ENCODE measurements at places on chromosomes 13 and 19.

DNA sequence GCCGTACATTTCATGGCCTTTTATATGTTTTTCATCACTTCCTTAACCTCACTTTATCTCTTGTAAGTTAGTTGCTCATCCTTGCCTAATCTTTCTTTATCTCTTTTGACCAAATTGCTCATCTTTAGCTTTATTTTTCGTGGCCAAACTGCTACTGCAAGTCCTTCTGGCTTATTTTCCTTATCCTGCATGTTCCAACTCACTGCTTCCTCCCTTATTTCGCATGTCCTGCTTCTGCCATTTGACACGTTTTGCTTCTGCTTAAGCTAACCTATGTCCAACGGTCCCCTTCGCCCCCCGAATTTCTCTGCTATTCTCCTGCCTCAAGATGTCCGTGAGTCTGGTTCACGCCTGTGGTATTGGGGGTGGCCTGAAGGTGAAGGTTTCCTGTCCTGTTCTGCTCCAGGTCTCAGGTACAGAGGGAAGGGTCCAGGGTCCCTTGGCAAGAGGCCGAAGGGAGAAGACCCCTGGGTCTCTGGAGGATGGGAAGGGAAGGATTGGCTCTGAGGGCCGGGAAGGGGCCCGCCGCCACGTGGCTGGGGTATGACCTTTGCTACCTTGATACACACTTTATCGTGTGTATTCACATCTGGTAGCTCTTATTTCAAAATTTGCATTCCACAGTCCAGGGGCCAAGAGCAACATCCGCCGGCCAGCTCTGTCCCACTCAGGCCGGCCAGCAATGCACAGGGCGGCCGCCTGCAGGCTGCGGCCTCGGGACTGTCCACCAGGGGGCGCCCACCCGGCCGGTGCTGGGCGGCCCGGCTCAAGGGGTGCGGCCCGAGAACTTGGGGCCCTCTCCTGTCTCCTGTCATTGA lies 2.9 kb upstream of the C19orf85 start:
- DNase-seq, result peak; percentile 89

- DNase-seq, result no peak
Observed at GRCh38 chr13:70523622-70524021, 415.4 kb upstream of the KLHL1 start.

DNA sequence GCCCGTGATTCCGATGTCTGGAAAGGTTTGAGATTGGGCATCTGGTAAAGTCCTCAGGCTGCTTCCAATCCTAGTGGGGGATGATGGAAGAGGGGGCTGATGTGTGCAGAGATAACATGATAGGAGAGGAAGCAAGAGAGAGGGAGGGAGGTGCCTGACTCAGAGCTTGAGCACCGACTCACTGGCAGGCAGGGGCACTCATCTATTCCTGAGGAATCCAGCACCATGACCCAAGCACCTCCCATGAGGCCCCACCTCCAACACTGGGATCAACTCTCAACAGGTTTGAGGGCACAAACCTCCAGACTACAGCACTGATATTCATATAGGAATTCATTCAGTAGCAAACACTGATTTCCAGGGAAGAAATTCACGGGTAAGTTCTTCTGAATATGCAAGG lies 5.6 kb upstream of the SIGLEC9 start:
- DNase-seq, result no peak

GRCh38 chr19:14035706-14036105 lies 4.1 kb downstream of the IL27RA start:
- no peak for DNase-seq

DNA sequence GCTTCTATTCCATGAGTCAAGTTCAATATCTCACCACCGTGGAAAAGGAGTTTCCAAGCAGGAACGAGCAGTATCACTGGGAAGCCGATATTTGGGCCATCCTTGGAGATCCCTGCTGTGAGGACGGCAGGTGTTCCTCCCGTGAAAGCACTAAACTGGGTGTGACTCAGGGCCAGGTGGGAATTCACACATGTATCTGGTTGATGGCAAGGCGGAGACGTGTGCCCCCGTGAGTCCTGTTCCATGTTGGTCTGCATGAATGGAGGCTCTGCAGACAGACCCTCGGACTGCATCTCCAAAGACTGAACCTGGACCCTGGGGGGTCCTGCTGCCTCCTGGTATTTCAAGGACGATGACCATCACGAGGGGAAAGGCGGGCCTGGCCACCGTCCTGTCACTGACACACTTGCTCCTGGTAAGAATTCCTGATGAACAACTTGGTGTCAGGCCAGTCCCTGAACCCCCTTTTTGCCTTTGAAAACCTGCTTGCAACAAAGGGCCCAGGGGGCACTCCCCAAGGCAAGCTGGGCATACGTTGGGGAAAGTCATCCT lies 22.8 kb upstream of the GAS6 start:
- DNase-seq, result no peak

GRCh38 chr13:101346942-101347728 lies 69.2 kb downstream of the NALCN start:
- DNase-seq, result no peak

- DNase-seq, result no peak
Observed at GRCh38 chr13:55087085-55087484, 2053.6 kb upstream of the PRR20A start.

DNA sequence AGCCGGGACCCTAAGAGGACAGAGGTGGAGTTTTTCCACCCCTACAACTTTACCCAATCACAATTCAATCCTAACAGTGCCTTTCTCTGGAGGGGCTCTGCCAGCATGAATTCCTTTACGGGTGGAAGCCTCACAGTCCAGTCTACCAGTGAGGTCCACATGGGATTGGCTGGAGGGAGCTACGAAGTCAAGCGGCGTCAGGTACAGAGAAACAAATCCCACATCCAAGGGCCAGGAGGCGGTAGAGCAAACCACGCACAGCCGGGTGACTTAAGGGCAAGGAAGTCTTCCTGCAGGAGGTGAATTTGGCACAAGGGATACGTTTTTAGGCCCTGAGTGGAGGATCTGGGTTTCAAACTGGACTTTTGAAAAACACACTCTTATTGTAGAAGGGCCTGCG lies 199.6 kb downstream of the UQCRFS1 start:
- DNase-seq, result no peak

GRCh38 chr13:86447479-86447878 lies 648.3 kb upstream of the SLITRK6 start:
- DNase-seq, result no peak

DNA sequence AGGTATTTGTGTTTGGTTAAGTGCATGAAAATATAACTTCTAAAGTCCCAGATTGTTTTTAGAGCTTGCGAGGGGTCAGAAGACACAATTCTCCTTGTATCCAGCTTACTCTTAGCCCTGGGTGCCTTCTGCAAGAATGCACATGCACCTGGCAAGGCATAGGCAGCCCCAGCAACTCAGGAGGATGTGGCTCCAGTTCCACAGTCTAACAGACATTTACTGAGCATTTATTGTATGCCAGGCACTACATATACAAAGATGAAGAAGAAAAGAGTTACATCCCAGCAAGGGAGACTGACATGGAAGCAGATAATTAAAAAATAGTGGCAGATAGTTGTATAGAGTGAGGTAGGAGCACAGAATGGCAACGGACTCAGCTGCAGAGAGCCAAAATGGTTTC lies 101.1 kb upstream of the FRY start:
- DNase-seq, result no peak

DNA sequence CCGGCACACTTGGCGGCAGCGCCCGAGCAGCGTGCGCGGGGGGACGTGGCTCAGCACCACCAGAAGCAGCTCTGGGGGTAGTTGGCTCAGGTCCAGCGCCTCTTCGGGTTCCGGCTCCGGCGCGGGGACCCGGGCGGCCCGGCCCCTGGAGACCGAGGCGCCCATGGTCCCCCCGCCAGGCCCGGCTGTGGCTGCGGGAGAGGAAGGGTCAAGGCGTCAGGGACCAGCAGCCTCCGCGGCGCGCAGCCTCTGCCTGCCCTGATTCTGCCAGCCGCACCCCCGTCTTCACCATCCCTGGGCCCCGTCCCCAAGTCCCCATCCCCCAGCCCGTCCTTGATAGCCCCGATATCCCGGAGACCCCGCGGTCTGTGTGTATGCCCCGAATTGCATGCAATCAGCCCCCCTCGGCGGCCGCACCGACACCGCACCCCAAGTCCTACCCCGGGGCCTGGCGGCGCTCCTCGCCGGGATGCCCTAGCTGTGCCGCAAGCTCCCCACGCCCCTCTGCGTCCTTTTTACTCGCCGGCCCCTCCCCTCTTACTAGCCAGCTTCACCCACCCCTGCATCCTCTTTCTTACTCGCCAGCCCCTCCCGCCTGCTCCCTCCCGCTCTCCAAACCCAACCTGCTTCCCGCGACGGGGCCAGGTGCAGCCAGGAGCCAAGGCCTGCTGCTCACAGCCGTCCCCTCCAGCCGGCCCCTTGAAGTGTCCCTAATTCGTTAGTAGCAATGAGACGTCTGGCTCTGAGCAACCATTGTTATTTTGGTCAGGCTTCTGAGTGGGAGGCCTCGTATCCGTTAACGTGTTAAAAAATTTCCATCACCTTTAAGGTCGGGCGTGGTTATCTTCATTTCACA lies at the start of gene FBXO27:
Gene FBXO27, minus strand, starts transcription at position 487 of the 856 bp plus-strand sequence. Its CDS starts 322 bp downstream, at position 165.
- DNase-seq, result no peak

DNA sequence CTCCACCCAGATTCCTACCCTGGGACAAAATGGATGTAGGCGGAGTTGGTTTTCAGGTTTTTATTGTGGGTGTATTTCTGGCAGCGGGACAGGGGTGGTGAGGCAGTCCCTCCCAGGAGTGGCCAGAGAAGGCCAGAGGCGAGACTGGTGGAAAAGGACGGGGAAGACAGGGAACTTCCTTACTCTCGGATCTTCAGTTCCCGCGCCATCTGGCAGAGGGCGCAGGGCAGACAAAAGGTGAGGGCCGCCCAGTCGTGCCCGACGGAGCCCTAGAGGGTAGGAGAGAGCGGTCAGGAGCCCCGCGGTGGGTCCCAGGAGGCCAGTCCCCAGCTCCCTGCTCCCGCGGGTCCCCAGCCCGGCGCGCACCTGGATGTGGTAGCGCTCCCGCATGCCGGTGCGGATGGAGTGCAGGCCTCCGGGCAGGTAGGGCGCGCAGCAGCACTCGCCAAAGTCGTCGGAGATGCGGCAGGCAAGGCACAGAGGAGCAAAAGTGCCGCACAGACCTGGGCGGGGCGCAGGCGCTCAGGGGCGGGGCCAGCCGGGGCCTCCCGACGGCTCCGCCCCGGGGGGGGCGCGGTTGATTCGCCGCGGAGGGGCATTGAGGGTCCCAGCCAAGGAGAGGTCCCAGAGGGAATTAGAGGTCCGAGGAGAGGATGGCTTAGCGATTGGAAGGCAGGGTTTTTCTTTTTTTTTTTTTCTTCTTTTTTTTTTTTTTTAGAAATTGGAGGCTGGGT lies 3.0 kb downstream of the CNFN start:
- peak; percentile 55 for DNase-seq

DNA sequence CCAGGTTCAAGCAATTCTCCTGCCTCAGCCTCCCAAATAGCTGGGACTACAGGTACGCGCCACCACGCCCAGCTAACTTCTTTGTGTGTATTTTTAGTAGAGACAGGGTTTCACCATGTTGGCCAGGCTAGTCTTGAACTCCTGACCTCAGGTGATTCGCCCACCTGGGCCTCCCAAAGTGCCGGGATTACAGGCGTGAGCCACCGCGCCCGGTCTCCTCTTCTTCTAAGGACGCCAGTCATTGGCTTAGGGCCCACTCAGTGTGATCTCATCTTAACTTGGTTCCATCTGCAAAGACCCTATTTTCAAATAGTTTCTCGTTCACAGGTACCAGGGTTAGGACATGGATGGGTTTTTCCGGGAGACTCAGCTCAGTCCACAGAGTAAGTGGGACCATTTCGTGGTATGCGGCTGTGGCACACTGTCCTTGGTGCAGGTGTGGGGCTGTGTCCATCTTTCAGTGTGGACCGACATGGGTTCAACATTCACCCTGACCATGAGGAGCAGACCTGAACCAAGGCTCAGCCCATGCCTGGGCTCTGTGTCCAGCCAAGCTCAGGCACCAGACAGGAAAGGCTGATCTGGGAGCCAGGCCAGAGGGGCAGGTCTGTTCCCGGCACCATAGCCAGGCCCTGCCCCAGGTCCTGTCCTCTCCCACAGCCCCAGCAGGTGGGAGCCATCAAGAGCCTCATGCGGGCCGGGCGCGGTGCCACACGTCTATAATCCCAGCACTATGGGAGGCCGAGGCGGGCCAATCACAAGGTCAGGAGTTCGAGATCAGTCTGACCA lies 2.8 kb upstream of the MKNK2 start:
- no peak for DNase-seq

DNA sequence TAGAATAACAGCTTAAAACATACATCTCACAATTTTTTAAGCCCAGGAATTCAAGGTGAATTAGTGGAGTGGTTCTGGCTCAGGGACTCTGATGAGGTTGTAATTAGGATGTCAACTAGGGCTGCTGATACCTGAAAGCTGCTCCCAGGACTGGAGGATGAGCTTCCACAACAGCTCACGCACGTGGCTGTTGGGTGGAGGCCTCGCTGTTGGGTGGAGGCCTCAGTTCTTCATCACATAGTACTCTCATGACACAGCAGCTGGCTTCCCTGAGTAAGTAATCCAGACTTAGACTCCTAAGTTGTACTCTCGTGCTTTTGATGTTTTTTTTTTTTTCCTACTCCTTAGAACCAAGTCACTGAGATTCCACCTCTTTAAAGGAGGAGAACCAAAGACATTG lies 577.1 kb upstream of the PRR20A start:
- no peak for DNase-seq

- DNase-seq, result no peak
Observed at GRCh38 chr13:48275507-48275906, 28.0 kb upstream of the RB1 start.

DNA sequence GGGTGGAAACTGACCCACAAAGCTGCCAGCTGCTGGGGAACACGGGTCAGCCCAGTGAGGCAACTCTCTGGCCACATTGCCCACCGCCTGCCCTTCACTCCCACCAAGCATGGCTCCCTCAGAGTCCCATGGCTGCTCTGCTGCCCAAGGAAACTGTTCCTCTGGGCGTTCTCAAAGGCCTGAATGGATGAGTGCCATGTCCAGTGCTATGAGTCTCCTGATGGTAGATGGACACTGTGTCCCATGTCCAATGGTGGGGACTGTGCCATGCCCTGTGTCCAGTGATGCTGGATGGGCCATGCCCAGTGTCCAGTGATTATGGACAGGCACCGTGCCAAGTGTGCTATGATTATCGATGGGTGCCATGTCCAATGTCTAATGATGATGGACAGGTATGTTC lies 88.8 kb downstream of the ANKRD10 start:
- no peak for DNase-seq

DNA sequence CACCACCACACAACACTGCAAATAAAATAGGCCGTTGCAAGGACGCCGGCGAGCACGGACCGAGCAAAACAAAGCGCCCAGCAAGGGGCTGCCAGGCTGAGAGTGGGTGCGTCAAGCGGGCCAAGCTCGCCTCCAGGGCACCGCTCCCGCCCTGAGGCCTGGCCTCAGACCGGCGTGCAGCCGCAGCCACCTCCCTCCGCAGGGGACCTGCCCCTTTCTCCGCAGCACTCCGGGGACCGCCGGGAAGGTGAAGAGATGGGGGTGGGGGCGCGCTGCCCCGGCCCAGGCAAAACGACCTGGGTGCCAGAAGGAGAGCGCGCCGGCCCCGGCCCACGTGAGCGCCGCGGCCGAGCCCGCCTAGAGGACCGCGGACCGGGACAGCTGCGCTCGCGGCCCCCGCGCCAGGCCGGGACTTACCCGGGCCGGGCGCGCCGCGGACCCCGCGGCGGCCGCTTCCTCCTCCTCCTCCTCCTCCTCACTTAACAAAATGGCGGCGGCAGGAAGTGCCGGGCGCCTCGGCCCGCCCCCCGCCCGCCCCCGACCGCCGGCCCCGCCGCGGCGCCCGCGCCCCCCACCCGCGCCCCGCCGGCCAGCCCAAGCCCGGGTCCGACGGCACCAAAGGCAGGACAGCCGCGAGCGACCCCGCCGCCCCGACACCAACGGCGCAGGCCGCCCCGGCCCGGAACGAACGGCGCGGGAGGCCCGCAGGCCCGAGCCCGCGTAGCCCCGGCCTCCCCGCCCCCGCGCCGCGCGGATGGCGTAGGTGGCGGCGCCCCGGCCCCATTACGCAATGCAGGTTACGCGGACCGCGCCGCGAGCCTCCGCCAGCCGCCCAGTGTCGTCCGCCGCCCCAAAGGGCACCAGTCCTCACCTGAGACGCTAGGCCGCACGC lies 674 bp downstream of the BRD4 start:
- DNase-seq, result peak; percentile 59

Data from liver (tissue), 10 donors.